ENCODE measurements at places on chromosomes 1 and 21.

DNA sequence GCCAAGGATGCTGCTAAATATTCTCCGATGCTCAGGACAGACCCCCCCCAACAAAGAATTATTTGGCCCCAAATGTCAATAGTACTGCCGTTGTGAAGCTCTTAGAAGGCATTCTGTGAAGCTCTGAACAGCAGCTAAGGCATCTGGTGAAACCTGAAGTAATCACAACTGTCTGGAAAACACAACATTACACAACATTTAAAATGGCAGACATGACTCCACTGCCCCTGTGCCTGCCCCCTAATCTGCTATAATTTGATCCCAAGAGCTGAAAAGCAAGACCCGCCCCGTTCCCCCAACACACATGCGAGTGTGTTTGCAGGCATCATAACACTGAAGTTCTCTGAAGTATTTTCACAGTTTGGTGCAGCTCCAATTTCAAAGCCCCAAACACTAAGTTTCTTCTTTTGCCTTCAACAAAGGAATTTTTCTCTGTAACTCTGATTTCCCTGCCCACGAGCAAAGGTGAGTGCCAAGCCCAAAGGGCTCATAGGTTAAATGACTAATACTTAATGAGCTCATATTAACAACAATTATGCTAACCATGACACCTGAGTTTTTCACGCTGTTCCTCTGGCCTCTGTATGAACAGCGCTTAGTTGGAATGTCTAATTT is 129.2 kb downstream of the CLIC6 start:
- no peak for DNase-seq

DNA sequence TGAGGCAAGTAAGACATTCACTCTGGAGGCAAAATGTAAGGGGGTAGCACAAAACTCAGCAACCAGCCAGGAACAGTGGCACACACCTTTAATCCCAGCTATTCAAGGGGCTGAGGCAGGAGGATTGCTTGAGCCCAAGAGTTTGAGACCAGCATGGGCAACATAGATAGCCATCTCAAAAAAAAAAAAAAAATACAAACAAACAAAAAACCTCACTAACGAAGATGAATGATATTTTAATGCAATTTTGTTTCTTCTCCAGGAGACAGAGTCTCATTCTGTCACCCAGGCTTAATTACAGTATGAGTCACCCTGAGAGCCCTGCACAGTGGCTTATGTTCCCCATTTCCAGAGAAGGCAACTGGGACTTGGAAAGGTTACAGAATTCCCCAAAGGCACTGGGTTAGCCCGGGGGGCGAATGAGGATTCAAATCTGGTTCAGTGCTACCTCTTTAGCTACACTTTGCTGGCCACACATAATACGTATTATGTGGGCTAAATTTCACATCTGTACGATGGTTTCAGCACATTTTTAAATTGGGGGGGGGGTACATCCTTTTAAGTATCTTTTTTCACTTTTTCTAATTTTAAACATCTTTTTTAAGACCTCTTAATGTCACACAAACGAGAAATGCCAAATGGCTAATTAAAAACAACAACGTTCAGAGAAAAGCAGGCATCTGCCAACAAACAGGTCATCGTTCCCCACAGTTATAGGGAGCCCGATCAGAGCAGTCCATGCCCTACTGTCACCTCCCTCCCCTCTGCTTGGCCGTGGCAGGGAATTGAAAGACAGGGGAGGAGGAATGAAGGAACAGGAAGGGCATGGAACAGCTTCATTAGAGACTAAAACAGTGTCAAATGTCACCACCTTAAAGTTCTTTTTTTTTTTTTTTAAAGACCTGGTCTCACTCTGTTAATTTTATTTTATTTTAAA is 3.5 kb downstream of the CELA2A start:
- DNase-seq: no peak

DNA sequence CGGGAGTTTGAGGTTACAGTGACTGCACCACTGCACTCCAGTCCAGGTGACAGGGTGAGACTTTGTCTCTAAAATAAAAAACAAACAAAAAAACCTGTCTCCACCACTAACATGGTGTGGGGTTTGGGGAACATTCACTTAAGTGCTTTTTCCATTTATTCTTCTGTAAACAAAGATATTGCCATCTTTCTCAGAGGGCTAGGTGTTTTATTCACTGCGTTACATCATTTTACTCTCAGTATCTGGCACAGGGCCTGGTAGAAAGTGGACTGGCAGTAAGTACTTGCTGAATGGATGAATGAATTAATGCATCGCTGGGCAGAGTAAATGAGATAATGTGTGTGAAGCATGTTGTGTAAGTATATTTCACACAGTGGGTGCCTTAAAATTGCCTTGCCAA is 20.1 kb downstream of the KIAA0040 start:
- no peak for DNase-seq

DNA sequence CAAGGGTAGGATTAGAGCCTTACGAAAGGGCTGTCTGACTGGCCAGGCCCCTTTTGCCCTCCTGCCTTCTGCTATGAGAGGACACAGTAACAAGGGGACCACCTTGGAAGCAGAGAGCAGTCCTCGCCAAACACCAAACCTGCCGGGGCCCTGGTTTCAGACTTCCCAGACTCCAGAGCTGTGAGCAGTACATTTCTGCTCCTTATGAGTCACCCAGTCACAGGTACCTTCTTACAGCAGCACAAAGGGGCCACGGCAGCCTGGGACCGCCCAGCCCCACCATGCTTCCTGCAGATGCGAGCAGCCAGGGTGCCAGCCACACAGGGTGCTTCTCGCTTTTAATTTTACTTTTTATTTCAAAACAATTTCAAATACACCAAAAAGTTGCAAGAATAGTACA is 17.2 kb upstream of the POFUT2 start:
- DNase-seq: no peak

- no peak for DNase-seq
Observed at GRCh38 chr1:235286667-235287066, 41.3 kb downstream of the ARID4B start.

DNA sequence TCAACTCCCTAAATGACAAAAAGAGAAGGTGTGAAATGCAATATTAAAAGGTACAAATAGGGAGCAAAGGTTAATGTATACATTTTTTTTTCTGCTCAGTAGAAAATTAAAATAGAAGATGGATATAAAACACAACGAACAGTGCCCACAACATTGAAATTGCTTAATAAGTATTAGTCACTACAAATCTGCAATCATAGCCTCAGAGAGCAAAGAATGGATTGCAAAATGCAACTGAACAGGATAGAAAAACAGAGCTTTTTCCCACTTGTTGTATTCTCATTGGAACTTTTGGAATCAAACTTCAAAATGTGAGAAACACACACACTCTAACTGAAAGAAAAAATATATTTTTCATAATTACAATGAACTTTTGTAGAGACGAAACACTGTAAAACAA is 552.2 kb upstream of the NCAM2 start:
- no peak for DNase-seq

DNA sequence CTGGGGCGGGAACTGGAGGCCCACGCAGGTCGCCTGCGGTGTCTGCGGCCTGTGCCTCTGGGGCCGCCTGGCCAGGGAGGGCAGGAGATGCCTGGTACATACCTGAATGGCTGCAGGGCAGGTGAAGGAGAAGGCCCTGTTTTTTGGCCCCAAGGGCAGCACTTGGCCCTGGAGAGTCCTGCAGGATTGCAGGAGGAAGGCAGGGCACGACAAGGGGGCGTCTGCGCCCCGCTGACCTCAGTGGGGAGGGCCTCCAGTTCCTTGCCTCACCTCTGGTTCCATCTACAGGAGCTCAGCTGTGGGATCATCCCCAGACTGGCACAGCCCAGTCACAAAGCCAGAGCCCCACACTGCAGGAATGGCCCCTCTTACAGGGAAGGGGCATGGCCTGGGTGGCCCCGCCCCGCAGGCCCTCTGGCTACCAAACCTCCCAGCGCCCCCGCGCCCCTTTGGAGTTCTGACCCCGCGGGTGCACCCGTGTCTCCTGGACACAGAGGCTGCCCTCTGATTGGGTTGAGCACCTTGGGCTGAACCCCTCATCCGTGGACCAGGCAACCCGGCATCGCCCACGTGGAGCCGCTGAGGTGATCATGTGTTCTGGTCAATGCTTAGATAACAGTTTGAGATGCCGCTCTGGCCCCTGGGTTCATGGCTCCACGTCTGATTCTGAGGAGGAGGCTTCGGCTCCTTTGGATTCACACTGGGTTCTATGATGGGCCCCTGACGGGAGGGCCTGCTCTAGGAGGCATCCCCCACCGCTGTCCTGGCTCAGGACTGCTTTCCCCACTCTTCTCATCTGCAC is 1.3 kb upstream of the PEX10 start:
- DNase-seq: no peak

- no peak for DNase-seq
Observed at GRCh38 chr1:154419620-154420571, 14.8 kb downstream of the IL6R start.

GRCh38 chr1:157880621-157881020 is 39.0 kb upstream of the CD5L start:
- DNase-seq: no peak
